NCI-H2029 (cell line): ENCODE measurements at places on chromosomes 4 and X.
A peak's percentile ranks its signal among the peaks of the same experiment; 100 is the strongest.

DNA sequence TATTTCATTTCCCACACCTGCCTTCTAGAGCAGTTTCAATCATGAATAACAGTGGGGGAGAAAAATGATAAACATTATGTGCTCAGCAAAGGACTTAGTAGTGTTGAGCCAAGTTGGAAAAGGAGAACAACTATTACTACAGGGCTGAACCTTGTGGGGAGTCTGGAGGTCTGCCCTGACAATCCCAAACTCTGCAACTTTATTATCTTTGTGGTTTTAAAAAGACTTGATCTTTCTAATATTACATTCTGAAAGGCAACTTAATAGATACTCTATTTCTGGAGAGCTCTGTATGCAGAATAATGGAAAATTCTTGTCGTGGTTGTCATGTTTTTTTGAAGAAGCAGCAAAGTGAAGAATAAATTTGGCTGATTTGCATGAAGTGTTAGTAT, 116.1 kb downstream of the SPCS3 start:
- no peak for DNase-seq

DNA sequence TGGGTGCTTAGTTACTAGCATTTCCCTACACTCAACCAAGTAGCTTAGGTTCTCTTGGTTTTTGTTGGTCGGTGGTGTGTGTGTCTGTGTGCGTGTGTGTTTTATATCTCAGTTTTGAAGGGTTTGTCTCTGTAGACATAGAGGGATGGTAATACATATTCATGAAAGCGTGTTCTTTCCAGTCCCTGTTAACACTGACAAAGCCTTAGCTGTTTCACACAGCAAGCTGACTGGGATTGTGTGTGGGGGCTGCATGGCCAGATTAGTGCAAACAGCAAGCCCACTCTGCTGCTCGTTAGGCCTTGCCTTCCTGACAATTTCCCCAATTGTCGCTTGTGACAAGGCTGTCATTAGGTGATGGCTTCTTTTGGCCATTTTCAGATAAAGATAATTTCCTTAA, 43.9 kb downstream of the ALPK1 start:
- DNase-seq = no peak

- DNase-seq = no peak
Observed at GRCh38 chr4:56655627-56656345, 25.3 kb downstream of the HOPX start.

GRCh38 chr4:80694171-80694570, 336.3 kb upstream of the BMP3 start:
- DNase-seq = no peak

GRCh38 chr4:7775396-7775795, 164.3 kb downstream of the AFAP1 start:
- no peak for DNase-seq

DNA sequence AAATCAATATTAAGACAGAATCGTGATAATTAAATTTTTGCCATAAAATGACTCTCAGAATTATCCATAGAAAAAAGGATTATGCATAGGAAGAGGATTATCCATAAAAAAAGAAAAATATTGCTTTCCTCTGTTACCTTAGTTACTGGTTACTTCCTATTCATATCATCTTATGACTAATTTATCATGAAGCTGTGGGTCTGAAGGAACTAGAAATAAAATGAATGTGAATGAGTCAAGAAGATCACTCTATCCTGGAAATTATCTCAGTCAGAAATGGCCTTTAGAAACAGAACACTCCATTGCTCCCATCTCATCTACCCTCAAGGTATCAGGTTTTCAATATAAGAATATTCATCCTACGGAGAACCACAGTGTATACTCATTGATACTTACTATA, 19.4 kb downstream of the RPS6KA6 start:
- no peak for DNase-seq

DNA sequence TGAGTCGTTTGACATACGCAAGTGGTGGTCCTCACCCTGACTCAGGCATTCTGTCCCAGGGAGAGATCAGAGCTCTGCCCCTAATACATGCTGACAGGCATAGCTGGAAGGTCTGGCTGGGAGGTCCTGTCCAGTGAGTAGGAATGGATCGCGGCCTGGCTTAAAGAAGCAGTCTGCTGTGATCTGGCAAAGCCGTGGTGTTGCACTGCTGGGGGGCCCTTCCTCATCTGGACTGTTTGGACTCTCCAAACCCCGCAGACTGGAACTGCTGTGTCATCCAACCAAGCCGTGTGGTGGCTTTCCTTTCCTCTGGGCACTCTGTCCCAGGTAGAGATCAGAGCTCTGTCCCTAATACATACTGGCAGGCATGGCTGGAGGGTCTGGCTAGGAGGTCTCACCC, 64.3 kb upstream of the MAGEB16 start:
- no peak for DNase-seq

GRCh38 chr4:66609014-66609413, 936.3 kb downstream of the CENPC start:
- DNase-seq = no peak

GRCh38 chrX:139079789-139080188, 368.3 kb upstream of the FGF13 start:
- DNase-seq = no peak

- DNase-seq = no peak
Observed at GRCh38 chr4:6767748-6768538, 14.6 kb upstream of the KIAA0232 start.

GRCh38 chr4:31236020-31236638, 516.0 kb downstream of the PCDH7 start:
- no peak for DNase-seq

- no peak for DNase-seq
Observed at GRCh38 chr4:153452658-153453378, 13.3 kb upstream of the TMEM131L start.

DNA sequence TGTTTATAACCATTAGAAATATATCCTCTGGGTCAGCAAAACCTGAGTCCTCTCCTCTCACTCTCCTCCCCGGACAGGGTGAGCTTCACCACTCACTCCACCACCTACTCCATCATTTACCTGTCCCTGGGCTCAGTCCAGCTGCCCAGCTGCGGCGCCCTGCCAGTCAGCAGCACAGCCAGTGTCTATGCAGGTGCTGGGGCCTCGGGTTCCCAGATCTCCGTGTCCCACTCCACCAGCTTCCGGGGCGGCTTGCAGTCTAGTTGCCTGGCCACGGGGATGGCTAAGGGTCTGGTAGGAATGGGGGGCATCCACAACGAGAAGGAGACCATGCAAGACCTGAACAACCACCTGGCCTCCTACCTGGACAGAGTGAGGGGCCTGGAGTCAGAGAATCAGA, 662.2 kb upstream of the ACTRT1 start:
- no peak for DNase-seq

GRCh38 chrX:28491941-28492340, 95.3 kb upstream of the IL1RAPL1 start:
- DNase-seq = no peak

DNA sequence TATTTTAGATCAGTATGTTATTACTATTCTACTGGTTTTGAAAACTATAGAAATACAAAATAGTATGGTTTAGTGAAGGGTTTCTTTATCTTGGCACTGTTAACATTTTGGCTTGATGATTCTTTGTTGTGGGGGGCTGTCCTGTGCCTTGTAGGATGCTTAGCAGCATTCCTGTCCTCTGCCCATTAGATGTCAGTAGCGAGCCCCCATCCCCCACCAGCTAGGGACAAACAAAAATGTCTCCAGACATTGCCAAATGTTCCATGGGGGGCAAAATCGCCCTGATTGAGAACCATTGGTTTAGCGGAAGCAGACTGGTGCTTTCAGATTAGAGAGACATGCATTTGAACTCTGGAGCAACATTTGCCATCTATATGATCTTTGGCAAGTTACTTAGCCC, 23.3 kb downstream of the SPARCL1 start:
- DNase-seq = no peak

GRCh38 chrX:41823402-41823801, 99.4 kb downstream of the GPR82 start:
- no peak for DNase-seq

DNA sequence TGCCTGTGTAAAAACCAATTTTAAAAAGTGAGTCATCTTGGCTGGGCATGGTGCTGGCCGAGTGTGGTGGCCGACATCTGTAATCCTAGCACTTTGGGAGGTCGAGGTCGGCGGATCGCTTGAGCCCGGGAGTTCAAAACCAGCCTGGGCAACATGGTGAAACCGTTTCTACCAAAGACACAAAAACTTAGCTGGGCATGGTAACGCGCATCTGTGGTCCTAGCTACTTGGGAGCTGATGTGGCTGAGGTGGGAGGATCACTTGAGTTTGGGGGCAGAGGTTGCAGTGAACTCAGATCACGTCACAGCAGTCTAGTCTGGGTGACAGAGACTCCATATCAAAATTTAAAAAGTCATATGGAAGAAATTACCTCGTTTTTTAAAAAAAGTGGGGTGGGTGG, 7.6 kb downstream of the RLIM start:
- no peak for DNase-seq

GRCh38 chrX:111445485-111445884, 33.5 kb upstream of the DCX start:
- peak; percentile 1 for DNase-seq

DNA sequence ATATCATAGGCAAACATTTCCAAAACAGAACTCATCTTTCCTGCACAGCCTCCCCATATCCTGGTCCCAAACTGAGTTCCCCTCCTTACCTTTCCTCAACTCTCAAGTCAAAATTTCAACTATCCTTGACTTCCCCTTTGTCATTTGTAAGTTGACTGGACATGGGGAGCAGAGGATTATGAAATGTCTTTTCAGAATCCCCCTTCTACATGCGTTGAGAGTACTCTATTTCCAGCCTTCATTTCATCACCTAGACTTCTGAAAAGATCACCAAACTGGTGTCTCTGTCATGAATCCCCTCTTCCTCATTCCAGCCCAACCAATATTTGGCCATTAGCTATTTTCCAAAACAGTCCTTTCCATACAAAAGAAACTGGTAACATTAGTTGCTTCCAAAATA, 95.2 kb downstream of the SYNPO2 start:
- DNase-seq = no peak

DNA sequence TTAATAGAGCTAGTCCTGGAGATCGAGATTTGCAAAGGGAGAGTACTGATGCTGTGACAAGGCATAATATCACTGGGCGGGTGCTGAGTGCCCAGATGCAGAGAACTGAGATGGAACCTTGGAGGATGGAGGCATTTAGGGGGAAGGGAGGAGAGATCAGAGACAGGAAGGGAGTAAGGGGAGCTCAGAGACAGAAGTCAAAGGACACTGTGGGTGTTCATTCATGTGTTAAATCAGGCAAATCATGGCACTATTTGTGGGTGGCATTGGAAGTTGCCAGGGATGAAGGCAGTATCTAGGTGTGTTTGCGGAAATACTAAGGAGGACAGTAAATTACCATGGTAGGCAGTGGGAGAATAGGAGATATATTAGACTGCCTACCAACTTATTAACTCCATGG, 135.0 kb downstream of the RBM46 start:
- DNase-seq = no peak

DNA sequence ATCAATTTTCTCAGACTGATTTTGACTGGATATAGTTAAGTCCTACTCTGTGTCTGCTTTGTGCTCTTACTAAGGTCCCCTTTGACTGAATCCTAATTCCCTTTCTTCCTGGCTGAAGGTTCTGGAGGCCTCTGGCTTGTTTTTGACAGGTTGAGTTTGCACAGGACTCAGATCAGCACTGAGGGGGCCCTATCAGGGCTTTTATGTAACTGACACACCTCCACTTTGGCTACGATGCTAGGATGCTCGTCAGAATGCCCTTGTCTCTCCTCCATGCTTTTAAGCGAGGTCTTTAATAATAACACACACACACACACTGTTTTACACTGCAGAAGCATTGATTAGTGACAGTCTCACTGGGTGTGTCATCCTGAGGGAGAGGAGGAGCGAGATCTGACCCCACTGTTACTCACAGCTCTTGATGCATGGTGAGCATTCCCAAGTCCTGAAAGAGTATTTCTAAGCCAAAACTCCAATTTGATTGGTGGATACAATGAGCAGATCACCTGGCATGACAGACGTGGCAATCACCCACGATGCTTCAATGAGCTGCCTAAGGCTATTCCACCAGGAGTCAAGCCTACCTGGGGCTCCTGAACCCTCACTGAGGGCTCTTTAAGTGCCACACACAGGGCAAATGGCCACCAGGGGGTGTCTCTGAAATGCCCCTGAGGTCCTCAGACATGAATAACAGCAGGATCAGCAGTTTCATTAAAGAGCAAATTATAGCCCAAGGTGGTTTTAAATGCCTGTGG, 130.4 kb upstream of the CPEB2 start:
- DNase-seq = no peak

- peak; percentile 70 for DNase-seq
Observed at GRCh38 chr4:173243917-173244658, 75.5 kb downstream of the GALNT7 start.

DNA sequence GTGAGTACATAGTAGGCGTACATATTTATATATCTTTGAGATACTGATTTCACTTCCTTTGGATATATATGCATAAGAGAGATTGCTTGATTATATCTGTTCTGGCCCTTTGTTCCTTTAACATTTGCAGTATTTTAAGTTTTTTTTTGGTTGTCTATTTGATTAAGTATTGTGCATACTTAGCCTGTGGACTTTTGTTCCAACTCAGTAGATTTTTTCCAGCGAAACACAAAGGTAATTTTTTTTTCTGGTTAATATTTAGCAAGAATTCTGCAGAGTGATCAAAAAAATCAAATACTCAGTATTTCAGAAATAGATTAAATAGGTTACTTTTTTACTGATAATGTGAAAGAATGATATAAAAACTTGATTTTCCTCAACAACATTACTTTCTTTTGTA, at the start of gene AFM:
Gene AFM (plus strand): TSS at position 388 of the 400 bp plus-strand sequence. CDS start 31 bp downstream, outside the sequence.
- DNase-seq = no peak
